ENCODE measurements at places on chromosomes 7 and 10.

- no peak for DNase-seq
Measured at GRCh38 chr7:84529480-84530205, 335.1 kb upstream of the SEMA3A start.

DNA sequence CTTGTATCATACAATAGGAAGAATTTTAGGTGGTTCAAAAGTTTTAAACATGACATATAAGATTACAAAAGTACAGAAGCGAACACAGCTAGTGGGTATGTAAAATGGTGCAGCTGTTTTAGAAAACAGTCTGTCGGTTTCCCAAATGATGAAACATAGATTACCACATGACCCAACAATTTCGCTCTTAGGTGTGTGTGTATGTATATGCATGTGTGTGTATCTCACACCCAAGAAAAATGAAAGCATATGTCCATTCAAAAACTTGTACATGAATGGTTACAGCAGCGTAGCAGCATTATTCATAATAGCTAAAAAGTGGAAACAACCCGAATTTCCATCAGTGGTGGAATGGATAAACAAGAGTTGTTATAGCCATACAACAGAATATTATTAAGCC lies 23.5 kb downstream of the AFAP1L2 start:
- no peak for DNase-seq

GRCh38 chr7:73850781-73851207 lies 8.5 kb upstream of the METTL27 start:
- DNase-seq: no peak

DNA sequence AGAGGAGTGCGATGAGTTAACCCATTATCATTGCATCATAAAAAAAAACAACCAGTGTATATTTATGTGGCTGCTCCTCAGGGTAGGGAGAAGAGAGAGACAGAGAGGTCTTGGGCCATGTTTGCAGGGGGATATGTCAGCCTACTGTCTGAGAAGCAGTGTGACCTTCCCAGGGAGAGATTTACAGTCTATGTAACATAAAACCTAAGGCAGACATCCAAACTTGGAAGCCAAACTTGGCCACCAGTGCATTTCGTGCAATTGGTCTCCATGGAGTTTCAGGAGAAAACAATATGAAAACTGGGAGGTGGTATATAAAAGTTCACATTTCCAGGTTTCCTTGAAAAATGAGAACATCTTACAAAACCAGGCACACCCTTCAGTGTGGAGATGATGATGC lies 85.9 kb upstream of the CXCL12 start:
- DNase-seq: no peak

GRCh38 chr7:149690688-149691446 lies 82.5 kb downstream of the ZNF467 start:
- no peak for DNase-seq

GRCh38 chr10:33869028-33869427 lies 534.6 kb upstream of the NRP1 start:
- no peak for DNase-seq

- DNase-seq: no peak
Measured at GRCh38 chr10:112352044-112352443, 21.9 kb upstream of the ACSL5 start.

All from stimulated activated CD4-positive, alpha-beta T cell treated with anti-CD3 and anti-CD28 coated beads, Interleukin-4, amount 100 ng/mL, for 4 hours (primary cell).